ENCODE measurements at places on chromosomes 4 and X.

DNA sequence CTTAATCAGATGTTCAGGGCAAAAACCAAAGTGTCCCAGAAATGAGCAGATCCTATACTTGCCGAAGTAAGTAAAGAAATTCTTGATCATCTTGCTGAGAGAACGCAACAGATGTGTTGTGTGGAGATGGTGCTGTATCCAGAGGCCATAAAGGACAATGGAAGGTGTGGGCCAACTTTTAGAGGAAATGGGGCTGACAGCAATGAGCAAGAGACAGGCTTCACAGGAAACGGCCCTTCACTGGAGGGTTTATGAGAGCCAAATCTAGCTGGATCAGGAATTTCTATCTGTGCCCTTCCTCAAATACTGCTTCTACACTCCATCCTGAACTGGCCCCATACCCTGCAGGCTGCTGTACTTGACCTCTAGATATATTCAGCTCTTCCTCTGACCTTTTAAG lies 583.9 kb upstream of the DIPK2B start:
- DNase-seq: no peak

DNA sequence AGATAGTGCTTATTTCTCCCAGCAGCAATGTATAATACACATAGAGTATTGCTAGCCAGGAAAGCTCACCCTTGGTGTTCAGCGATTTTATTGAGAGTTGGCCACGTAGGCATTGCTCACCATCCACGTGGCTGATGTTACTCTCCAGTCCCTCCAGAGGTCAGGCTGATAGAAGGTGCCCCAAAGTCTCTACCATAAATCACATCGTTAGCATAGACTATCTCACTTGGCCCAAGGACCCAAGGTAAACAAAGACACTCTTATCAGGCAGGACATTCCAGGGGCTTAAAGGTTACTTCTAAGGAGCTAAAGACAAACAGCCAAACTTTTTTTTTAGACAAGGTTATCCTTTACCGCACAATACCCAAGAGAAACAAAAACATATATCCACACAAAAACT lies 30.3 kb upstream of the RGN start:
- no peak for DNase-seq

GRCh38 chr4:106273831-106274230 lies 42.2 kb downstream of the TBCK start:
- DNase-seq: no peak

GRCh38 chr4:21876711-21877110 lies 71.9 kb downstream of the KCNIP4 start:
- DNase-seq: no peak

- no peak for DNase-seq
Observed at GRCh38 chr4:87337361-87337760, 14.7 kb upstream of the HSD17B13 start.

- no peak for DNase-seq
Observed at GRCh38 chr4:127772769-127773671, 9.1 kb upstream of the HSPA4L start.

GRCh38 chr4:175657571-175657970 lies 154.5 kb downstream of the GPM6A start:
- no peak for DNase-seq

GRCh38 chr4:141124224-141124623 lies 9.0 kb downstream of the RNF150 start:
- no peak for DNase-seq

- DNase-seq: no peak
Observed at GRCh38 chrX:103754401-103754800, 22.2 kb upstream of the PLP1 start.

GRCh38 chr4:112321776-112322684 lies 24.9 kb downstream of the ALPK1 start:
- DNase-seq: no peak

DNA sequence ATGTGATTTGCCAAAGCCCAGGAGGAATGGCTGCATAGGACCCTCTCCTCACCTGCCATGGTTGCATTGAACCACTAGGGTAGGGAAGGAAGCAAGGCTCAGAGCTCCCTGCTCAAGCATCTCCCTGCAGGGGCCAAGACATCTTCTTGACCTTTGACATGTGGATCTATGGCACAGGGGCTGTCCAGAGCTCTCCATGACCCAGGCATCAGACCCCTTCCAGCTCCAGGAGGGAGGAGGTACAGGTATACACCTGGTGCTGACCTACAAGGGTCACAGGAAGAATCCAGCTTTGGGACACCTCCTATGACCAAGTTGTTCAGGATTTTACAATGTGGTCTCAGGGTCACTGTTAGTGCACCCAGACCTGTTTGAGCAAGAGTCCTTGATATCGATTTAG lies 23.2 kb upstream of the ASMTL start:
- no peak for DNase-seq

DNA sequence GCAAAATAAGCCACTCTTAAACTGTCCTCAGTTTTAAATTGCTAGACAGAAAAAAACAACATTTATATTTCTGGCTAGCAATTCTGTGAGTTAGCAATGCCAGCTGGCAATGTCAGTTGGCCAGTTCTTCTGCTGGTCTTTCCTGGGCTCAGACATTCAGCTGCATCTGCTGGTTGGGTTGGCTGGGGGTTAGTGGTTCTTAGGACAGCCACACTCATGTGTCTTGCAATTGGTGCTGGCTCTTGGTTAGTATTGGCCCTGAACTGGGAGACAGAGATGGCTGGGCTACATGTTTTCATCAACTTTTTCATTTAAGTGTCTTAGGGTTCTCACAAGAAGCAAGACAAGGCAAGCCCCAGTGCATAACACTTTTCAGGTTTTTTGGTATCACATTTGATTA lies 48.0 kb upstream of the PDLIM5 start:
- no peak for DNase-seq

- DNase-seq: no peak
Observed at GRCh38 chr4:12724510-12724909, 759.6 kb downstream of the RAB28 start.

DNA sequence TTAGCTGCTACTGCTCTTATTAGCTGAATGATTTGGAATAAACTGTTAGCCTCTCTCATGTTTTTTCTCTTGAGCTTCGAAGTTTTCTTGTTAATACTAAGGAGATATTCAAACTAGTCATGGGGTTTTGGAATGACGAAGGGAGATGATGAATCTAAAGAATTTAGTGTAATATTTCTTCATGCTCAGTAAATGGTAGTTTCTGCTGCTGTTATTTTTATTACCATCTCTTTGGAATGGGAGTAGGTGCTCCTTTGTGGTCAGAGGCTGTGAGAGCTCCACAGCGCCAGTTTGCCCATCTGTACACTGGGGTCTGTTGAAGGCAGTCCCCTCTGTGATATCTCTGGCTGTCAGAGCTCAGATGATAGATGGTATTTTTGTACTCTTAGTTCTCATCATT lies 33.7 kb downstream of the HTT start:
- no peak for DNase-seq

DNA sequence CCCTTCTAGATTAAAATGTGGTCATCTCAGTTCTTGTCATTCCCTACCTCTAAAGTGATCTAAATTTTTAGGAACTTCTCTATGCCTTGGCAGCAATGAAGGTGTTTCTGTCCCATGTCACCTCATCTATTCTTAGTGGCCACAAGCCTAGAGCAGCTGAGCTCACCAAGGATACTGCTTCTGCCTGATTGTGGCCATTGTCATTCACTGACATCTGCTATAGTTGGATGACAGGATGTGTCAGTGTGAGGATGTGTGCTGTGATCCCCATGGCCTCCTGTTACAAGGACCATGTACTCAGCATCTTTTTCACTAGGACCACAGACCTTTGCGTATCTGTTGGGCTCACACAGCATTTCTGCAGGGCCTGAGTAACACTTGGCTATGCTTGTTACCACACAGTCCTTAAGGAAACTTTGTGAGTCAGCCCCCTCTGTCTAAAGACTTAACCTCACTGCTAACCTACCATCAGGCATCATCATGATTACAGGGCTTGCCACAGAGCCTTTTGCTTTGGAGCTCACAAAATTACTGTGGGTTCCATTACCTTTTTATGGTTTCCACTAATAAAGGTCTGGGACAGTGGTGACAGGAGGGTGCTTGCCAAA lies 421.0 kb downstream of the ADAM29 start:
- no peak for DNase-seq

- no peak for DNase-seq
Observed at GRCh38 chr4:48913346-48913745, 6.8 kb upstream of the OCIAD2 start.

DNA sequence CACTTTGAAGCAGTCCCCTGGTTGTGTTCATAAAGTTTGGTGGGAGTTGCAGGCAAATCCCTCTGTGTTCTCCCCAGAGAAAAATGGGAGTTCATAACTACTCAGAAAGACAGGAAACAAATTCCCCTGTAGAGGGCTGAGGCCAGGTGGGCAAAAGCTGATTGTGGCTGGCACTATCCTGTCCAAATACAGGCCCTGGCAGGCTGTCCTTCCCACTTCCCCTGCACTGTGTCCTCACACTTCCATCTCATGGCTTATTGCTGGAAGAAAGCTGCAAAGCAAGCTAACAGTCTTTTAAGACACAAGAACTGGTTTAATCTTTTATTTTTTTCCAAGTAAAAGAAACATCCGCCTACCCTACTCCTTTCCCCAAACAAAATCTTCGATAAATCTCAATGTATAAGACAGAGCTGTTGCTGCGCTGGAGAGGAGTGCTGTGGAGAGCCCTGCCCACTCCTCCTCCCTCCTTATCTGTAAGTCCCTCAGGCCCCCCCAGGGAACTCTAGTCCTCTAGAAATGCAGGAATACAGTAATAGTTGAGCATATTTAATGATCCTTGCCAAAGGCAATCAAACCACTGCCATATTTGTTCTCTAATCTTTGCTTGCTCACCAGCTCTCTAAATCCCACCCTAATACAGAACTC lies 14.0 kb downstream of the TAPT1 start:
- DNase-seq: no peak

- DNase-seq: no peak
Observed at GRCh38 chr4:89836897-89837384, at the start of gene SNCA. Gene SNCA (minus strand): TSS chr4:89837161. CDS start chr4:89835667, 1,494 bp downstream.

DNA sequence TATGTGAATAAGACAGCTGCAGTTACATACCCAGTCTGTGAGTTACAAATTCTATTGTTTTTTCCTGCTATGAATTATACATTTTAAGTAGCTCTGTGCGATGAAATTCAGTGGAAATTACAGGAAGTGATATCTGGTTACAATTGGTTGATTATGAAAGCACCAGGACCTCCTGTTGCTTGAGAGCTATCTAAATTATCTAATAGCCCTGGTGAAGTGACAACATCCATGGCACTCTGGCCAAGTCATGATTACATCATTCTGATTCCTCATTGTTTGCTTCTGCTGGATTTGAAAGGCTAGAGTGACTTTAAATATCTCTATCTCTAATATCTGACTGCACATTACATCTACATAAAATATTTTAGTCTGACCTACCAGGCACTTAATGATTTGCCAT lies 515.0 kb downstream of the CFAP47 start:
- no peak for DNase-seq

GRCh38 chr4:57110640-57111511 lies 691 bp upstream of the IGFBP7 start:
- DNase-seq: no peak

DNA sequence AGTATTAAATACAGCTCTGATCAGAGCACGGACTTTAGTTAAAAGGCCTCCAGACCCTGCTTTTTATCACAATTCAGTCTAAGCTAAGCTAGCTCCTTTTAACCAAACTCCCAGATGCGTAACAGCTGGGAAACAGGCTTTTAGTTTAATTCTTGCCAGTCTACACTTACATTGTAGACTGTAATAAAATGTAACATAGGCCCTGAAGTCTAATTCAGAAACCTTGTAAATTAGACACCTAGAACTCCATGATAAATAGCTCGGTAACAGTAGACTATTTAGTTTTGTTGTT lies 20.1 kb downstream of the FBXO8 start:
- no peak for DNase-seq

DNA sequence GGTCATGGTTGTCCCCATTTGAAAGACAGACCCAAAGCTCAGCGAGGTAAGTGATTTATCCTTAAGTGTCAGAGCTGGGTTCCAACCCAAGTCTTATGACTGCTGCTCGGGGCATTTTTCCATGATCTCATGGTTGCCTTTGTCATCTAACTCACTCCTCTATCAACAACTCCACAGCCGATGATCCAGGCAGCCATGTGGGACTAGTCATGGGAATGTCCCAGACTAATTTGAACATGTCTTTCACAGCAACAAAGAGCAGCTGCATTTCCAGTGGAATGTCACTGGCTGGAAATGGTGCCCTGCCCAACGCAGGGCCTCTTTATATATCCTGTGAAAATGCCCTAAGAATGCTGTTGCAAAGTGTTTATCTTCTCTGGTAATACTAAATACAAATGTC lies 284.8 kb upstream of the PPARGC1A start:
- DNase-seq: no peak

- DNase-seq: no peak
Observed at GRCh38 chrX:12401252-12401651, 263.0 kb downstream of the FRMPD4 start.

DNA sequence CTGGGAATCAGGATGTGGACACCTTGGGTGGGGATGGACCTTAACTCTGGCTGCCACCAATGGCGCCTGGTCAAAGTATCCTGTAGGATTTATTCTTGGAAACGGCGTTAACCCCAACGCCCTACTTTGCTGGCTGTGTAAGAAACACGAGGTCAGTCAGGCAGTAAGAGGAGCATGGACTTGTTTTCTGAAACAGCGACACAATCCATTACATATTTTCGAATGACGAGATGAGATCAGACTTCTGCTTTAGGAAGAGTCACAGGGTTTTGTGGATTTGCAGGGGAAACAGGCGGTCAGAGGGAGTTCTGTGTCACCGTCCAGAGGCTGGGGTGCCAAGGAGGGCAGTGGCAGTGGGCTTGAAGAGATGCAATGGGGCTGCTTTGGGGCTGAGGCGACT lies 92.2 kb downstream of the TBL1X start:
- DNase-seq: no peak

- no peak for DNase-seq
Observed at GRCh38 chrX:148984238-148984637, 483.8 kb downstream of the AFF2 start.

- no peak for DNase-seq
Observed at GRCh38 chrX:68807818-68808217, 21.0 kb upstream of the EFNB1 start.

DNA sequence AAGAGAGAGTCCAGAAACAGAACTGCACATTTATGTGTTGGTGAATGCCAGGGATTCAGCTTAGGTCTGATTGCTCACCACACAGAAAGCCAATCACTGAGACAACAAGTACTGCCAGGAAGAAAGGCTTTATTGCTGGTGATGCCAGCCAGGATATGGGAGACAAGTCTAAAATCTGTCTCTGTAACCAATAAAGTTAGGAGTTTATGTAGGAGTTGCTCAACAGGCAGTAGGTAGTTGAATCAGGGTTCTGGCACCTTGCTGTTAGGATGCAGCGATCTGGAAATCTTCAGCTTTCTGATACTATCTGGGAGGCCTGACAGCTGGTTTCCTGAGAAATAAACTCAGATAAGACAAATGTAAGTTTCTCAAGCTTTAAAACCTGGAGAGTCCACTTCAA lies 120.2 kb upstream of the ENPP6 start:
- DNase-seq: no peak

GRCh38 chrX:136694431-136695087 lies 46.6 kb downstream of the CD40LG start:
- peak; percentile 62 for DNase-seq

- no peak for DNase-seq
Observed at GRCh38 chr4:169114341-169114974, 104.4 kb upstream of the CBR4 start.

- DNase-seq: no peak
Observed at GRCh38 chrX:111411557-111411956, 435 bp downstream of the DCX start.

Measured in GM12864 (cell line).